ENCODE measurements at places on chromosomes 7 and 10. TPM values are rescaled to one million over a fixed set of nuclear protein-coding genes. Genes with fewer than 3 reads are reported as not detected.

- no peak for DNase-seq
These were observed 170.9 kb upstream of the AOAH start for GRCh38 chr7:36895192-36895591.

GRCh38 chr7:11716185-11716584 is 115.8 kb downstream of the THSD7A start:
- peak; percentile 98 for DNase-seq

DNA sequence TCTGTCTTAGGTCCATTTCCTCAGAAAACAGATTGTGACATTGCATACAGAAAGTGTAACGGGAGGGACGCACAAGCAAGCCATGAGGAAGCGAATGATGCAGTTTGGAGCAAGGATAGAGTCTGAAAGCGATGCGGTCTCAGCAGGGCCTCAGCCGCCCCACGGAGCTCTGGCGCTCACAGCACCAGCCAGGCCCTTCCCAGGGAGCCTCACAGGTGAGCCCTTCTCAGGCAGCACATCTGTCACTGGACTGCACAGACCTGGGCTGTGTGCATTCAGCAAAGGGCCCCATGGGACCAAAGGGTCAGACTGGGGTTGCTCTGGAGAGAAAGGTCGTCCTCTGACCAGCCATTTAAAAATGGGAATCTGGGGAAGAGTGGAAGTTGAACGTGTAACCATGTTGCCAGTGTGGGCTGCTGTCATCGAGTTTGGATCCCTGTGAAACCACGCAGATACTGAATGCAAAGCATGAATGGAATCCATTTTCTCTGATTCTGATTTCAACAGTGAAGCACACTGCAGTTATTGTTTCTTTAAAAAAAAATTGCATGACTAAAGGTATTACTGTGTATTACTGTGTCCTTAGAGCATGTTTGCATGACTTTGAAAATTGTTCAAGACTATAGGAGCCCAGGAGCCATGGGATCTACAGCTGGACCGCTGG is 350.0 kb upstream of the AKR1E2 start:
- DNase-seq, result no peak

The CARD11 gene
- 3.5 TPM for total RNA-seq

DNA sequence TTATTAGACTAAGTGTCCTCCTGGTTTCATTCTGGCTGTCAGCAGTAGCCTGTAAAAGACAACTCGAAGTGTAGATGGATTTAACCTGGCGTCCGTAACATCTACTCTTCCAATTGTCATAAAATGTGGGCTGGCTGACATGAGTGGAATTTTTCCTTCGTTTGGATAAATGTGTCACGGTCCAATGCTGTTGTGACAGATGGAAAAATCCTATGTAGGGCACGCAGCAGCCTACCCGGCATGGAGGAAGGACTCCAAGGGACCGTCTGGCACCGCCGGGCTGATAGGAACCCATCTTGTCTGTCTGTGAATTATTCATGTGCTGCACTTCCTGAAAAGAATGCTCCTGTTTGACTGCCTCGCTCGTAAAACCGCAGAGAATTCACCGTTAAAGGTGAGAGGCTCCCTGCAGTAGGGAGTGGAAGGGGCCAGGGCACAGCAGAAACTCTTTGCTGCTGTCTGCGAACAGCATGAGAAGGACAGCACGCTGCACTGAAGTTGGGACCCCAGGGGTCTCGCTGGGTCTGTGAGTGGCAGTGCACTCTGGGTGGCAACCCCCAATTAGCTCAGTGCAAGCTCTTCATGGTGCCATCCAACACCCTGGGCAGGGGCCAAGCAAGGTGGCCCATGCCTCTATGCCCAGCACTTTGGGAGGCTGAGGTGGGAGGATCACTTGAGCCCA is 1.6 kb upstream of the ORAI2 start:
- DNase-seq, result no peak

DNA sequence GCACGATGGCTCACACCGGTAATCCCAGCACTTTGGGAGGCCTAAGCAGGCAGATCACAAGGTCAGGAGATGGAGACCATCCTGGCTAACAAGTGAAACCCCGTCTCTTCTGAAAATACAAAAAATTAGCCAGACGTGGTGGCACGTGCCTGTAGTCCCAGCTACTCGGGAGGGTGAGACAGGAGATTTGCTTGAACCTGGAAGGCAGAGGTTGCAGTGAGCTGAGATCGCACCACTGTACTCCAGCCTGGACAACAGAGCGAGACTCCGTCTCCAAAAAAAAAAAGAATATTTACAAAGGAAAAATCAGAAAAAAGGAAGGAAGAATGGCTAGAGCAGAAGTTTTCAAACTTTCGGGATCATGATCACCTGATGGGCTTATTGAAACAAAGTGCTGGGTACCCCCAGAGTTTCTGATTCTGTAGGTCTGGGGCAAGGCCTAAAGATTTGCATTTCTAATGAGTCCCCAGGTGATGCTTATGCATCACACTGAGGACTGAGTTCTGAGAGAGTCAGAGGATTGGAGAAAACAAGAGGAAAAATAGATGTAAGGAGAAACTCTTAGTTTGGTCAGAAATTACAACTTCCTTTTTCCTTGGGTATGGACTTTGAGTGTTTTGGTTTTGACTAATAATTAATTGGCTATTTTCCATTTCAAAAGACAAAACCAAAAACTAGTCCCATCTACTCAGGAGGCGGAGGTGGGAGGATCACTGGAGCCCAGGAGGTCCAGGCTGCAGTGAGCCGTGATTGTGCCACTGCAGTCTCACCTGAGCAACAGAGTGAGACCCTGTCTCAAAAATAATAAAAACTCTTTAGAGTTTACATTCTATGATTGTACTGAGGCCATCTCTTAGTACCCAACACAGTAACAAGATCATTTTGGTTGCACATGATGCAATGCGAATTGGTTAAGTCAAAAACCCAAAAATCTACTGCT is 14.4 kb downstream of the MARCHF5 start:
- DNase-seq, result no peak

DNA sequence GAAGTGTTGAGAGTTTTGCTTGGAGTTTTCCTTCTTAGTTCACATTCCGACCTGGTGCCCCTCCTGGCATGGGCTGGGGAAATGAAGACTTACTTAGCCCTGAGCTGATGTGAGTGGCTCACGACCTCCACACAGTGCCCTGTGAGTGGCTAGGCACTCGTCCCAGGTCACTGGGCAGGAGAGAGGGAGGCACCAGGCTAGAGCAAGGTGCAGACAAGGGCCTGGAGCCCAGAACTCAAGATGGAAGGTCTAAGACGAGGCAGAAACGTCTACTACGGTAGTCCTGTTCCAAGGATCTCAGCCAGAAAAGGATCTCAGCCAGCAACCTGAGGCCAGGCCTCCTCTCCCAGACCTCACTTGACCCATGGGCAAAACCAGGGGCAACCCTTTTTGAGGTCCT is 22.4 kb downstream of the ANXA11 start:
- DNase-seq, result no peak

The CTAGE15 gene
- not detected for total RNA-seq

- no peak for DNase-seq
These were observed 76.7 kb downstream of the EZH2 start for GRCh38 chr7:148807436-148807835.

- DNase-seq, result no peak
These were observed 95.3 kb upstream of the RET start for GRCh38 chr10:42981358-42982236.

DNA sequence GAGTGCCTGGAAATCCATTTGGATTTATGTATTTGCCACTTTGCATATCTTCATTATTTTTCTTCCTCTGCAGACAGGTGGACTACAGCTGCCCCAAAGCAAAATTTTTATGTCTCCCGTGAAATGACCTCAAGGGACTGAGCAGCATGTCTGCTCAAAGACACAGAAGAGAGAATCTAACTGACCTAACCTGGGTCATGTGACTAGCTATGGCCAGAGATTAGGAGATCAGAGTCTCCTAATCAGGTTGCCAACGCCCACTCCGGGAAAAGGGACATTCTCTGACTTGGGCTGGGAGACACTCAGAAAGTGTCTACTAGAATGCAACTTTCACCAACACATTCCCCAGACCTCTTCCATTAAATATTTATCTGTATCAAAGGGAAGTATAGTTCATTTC is 2.5 kb upstream of the BAMBI start:
- DNase-seq, result no peak

The COL26A1 gene
- total RNA-seq, result not detected

DNA sequence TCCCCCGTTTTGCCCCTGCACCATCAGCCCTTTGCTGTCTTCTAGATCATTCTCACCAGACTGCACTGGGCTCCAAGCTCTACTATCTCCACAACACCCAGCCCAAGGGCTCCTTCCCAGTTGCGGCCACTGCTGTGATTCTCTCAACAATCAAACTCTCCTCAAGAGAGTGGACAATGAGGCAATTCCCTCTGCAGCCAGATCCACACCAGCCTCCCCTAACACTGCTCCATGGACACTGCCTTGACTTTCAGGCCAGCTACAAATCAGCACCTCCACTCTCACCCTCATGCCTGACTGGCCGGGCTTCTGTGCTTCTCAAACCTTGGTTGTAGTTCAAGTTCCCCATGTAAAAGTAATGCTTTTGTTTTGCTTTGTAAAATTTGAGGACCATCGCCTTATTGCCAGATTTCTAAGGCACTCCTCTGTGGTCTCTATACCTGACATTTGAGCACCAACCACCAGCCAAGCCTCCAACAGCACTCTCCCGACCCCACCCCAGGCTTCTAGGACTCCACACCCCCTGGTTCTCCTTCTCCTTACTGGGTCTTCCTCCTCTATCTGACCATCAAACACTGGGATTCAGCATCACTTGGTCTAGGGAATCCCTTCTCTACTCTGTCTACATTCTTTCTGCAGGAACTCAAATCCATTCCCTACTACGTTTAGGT is 45.4 kb downstream of the PPIF start:
- no peak for DNase-seq

The CYP51A1 gene
- 68.0 TPM for total RNA-seq

The NPC1L1 gene
- not detected for total RNA-seq

The FRG2B gene
- not detected for total RNA-seq

- DNase-seq, result no peak
These were observed 11.5 kb downstream of the ZNF438 start for GRCh38 chr10:31020209-31020608.

DNA sequence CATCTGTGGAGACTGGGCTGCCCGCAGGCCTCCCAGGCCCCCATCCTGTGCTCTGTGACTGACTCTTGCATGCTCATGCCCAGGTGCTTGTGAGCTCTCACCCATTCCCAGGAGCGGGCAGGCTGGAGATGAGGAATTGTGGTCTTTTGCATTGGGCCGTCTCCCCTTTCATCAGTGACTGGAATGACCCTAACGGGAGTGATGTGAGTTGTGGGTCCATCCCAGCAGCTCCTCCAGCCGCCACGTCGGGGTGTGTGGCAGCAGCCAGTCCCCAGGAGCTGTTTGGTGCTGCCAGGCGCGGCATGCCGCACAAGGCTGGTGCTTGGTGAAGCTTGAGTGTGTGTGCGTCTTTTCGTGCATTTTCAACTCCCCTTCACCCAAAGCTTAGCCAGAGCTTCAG is 164.2 kb downstream of the ACTR3B start:
- DNase-seq, result no peak

GRCh38 chr10:91043173-91043910 is 122.5 kb upstream of the ANKRD1 start:
- no peak for DNase-seq

The TRAPPC14 gene
- total RNA-seq, result 20.0 TPM

- no peak for DNase-seq
These were observed 222.6 kb upstream of the PPP2R2D start for GRCh38 chr10:131678171-131678570.

- no peak for DNase-seq
These were observed 518.8 kb downstream of the CNTNAP2 start for GRCh38 chr7:146635205-146636032.

- DNase-seq, result no peak
These were observed 117.7 kb downstream of the ELFN1 start for GRCh38 chr7:1787681-1788235.

DNA sequence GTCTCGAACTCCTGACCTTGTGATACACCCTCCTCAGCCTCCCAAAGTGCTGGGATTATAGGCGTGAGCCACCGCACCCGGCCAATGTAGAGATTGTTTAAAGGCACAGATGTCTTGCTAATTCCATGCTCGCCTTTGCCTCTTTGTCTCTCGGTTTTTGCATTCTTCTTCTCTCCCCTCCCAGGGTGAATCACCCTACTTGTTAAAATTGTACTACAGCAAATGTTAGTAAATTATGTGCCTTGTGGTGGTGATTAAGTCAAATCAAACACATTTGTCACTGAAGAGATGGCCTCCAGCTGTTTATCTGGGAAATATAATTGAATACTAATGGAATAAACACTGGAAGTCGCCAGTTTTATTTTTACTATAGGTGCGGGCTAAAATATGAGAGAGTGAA is 384.4 kb upstream of the AUTS2 start:
- no peak for DNase-seq

- DNase-seq, result no peak
These were observed at the start of gene C10orf67 for GRCh38 chr10:23344241-23344841. Gene C10orf67 (minus strand): TSS chr10:23344797. CDS start chr10:23344774, 23 bp downstream.

The SERPINE1 gene
- 5,219 TPM for total RNA-seq

- no peak for DNase-seq
These were observed 26.8 kb upstream of the C7orf33 start for GRCh38 chr7:148563583-148564274.

The DDIT4 gene
- total RNA-seq, result 80.2 TPM

DNA sequence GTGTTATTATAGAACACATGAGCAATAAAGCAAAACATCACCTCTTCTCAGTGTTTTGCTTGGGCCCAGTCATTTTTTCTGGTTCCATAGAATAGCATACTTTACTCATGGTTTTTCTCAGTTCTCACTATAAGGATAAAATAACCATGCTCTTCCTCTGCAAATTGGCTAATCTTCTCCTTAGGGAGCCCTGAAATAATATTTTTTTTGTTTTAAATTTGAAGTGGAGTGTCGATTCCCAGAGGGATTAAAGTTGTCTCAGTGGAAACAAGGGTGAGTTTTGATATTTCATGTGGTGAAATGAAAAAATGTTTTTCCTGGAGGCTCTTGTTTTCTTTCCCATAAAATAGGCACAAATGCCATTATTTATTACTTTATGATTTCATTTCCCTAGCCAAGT is 127.3 kb downstream of the NOC3L start:
- DNase-seq, result no peak

The SPDYE2B gene
- total RNA-seq, result not detected

The PON3 gene
- total RNA-seq, result not detected

The OR13A1 gene
- not detected for total RNA-seq

Measured in glomerular endothelial cell (primary cell).